ENCODE measurements at places on chromosomes 16 and 17.
A peak's percentile ranks its signal among the peaks of the same experiment; 100 is the strongest.

- peak; percentile 64 for DNase-seq
These were observed 4.7 kb downstream of the NOD2 start for GRCh38 chr16:50697881-50698767.

- DNase-seq, result peak; percentile 75
These were observed 53.1 kb downstream of the FOXL1 start for GRCh38 chr16:86631444-86631843.

DNA sequence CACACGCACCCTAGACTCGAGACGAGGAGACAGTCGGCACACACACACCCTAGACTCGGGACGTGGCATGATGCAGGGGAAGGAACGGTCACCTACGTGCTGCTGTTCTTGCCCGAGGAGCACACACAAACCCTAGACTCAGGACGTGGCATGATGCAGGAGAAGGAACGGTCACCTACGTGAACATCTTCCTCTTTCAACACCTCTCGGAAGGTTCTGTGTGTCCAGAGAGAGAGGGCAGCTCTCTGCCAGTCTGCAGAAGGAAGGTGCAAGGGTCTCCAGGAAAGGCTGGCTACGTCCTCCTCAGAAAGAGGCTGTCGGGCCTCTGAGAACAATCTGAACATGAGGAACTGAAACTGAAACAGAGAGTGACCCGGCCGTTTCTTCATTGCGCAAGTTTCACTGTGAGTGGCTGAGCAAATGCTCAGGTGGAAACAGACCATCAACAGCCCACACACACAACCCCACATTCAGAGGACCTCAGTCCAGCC is 43.4 kb downstream of the ZNF276 start:
- DNase-seq, result no peak

DNA sequence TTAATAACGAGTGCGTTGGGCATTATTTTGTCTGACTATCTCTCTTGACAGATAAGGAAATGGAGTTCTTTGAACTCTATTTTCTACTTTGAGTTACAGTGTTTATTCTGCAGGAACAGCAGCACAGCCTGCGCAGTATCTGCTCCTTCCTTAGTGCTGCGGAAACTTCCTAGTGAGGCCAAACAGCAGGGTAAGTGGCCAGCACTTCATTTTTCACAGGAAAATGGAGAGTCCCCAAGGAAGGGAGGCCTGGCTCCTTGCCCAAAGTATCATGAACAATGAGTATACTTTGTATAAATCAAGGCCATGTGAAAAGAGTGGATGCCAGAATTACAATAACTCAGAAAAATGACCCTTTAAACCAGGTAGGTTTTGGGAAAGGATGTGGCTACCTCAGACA is 140.6 kb downstream of the VPS53 start:
- no peak for DNase-seq

- DNase-seq, result no peak
These were observed 19.9 kb downstream of the CFAP20 start for GRCh38 chr16:58109330-58109729.

DNA sequence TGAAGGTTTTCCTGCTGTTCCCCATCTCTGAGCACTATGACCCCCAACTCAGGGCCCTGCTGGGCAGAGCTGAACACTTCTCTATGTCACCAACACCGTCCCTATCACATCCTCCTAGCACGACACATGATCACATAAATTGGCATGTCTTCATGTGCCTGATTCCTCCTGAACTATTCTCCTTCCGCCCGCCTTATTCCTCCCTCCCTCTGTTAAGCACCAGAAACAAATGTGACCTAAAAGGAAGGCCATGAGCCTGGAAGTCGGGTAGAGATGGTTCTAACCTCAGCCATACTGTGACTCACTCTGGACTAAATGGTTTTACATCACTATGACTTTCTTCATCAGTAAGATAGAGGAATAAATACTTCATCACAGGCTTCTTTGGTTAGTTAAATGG is 80.8 kb upstream of the DYNLRB2 start:
- DNase-seq, result no peak

- no peak for DNase-seq
These were observed 4.4 kb upstream of the SOX8 start for GRCh38 chr16:977081-977701.

- peak; percentile 87 for DNase-seq
These were observed 244.1 kb upstream of the MON1B start for GRCh38 chr16:76946879-76947278.

- DNase-seq, result no peak
These were observed 38.3 kb downstream of the CDK5R1 start for GRCh38 chr17:32525122-32525521.

- no peak for DNase-seq
These were observed 27.5 kb downstream of the TVP23A start for GRCh38 chr16:10791048-10791447.

GRCh38 chr16:63684149-63685101 is 1437.4 kb downstream of the CDH11 start:
- no peak for DNase-seq

DNA sequence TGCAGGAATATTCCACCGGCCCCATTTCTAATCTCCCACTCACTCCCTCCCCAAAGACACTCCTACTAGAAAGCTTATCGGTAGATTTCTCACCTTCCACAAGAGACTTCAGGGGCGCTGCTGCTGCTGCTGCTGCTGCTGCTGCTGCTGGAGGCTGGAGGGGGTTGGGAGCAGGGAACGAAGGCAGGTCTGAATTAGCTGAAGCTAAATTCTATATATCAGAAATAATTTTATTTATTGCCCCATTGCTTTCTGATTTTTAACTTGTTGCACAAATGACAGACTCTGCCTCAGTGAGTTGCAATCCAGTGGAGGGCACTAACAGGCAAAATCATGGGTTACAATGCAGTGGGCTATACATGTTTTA is 25.8 kb upstream of the HLF start:
- peak; percentile 14 for DNase-seq

GRCh38 chr17:73099511-73099910 is 7.0 kb upstream of the SLC39A11 start:
- no peak for DNase-seq
